Activated T-cell treated with anti-CD3 and anti-CD28 coated beads, Interleukin-2, amount 50 U/mL, for 72 hours (primary cell): ENCODE measurements at places on chromosomes 6 and 20. TPM values are rescaled to one million over a fixed set of nuclear protein-coding genes. Genes with fewer than 3 reads are reported as not detected.

The SLC22A16 gene
- total RNA-seq: not detected

The TFAP2A gene
- 0.36 TPM for total RNA-seq

The CALHM5 gene
- total RNA-seq: not detected

The DNAH8 gene
- total RNA-seq: 0.02 TPM

The CRYBG1 gene
- total RNA-seq: 37.4 TPM

The XKR7 gene
- not detected for total RNA-seq

The OR14J1 gene
- total RNA-seq: not detected
